ENCODE measurements at places on chromosomes 2 and 18. TPM values are rescaled to one million over a fixed set of nuclear protein-coding genes. Genes with fewer than 3 reads are reported as not detected.

The RESP18 gene
- not detected for total RNA-seq

The STARD6 gene
- total RNA-seq = not detected

The INO80D gene
- total RNA-seq = 18.8 TPM

The DSC2 gene
- 10.2 TPM for total RNA-seq

GRCh38 chr2:217256251-217256650, 396.4 kb upstream of the TNP1 start:
- no peak for DNase-seq

DNA sequence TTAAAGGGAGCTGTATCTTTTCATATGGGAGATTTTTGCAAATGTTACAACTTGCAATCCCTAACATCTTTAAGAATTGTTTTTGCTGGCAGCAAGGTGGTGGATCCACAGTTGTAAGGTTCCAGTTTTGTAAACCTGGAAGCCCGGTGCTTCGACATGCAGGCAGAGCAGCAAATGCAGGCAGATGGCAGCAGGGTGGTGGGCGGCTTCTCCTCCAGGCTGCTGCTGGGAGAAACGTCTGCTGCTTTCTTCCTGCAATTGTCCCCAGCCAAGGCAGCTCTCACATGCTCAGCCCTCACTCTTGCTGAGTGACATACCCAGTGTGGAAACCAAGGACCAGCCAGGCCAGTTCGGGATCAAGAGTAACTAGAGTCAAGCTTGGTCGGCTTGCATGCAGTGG, 166.0 kb downstream of the SEPTIN10 start:
- DNase-seq = no peak

- DNase-seq = no peak
Measured at GRCh38 chr2:73386342-73386868, 769 bp downstream of the ALMS1 start.

DNA sequence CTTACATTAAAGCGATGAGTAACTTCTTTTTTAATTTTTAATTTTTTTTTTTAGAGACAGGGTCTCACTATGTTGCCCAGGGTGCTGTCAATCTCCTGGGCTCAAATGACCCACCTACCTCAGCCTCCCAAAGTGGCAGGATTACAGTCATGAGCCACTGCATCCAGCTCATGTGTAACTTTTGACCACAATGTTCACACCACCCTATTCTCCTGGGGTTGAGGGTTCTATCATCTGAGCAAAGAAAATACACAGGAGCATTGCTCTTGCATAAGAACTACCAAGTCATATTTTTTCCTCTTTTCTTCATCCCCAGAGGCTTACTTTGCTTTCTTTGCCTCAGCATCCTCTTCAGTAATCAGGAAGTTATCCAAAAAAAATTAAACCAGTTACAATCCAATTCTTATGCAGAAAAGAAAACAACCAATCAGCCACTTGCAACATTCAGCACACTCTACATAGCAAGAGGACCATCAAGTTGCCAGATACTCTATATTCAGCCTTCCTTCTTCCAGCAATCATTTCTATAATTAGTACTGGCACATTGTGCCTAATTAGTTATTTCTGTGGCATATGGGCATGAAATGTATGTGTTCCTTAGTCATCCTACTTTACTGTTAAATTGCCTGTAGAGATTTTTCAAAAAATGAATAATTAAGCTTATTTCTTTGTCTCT, 345.6 kb downstream of the AKAIN1 start:
- DNase-seq = no peak

GRCh38 chr2:170694316-170694715, 20.8 kb upstream of the SP5 start:
- no peak for DNase-seq

DNA sequence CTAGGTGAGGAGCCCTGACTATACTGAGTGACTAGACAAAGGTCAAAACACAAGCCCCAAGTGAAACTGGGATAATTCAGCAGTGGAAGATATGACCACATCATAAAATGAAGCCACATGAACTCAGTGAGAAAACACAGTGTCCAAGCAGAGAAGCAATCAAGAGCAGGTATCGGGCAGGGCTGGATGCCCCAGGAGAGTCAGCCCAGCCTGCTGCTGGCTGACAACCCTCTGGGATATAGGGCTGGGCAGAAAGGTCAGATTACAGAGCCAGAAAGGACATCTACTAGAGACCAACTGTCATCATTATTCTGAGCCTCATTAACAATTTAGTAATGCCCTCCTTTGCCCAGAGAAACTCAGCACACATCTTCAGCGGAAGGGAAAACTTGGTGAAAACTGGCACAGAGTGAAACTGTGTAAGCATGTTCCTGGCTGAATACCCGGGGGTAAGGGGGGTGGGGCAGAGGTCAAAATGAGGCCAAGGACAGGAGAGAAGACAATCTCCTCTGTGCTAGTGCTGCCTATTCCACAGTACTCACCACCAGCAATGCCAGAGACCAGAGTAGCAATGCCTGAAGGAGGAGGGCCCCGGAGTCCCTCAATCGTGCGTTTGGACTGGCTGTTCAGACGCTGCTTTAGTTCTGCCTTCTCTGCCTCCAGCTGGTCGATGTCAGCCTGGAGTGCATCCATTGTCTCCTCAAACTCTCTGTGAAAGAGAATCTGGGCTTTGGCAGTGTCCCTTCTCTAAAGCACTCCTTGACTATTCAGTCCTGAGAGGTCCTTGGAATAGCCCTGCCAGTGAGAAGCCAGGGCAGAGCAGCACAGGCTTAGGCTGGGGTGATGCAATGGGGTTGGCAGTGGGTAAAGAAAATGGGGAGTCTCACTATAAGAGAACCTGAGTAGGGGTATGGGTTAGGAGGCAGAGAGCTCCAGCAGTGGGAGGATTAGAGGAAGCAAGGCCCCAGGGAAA, 15.3 kb downstream of the DCTN1 start:
- no peak for DNase-seq

- DNase-seq = no peak
Measured at GRCh38 chr2:231455222-231455621, 9.1 kb downstream of the NCL start.

DNA sequence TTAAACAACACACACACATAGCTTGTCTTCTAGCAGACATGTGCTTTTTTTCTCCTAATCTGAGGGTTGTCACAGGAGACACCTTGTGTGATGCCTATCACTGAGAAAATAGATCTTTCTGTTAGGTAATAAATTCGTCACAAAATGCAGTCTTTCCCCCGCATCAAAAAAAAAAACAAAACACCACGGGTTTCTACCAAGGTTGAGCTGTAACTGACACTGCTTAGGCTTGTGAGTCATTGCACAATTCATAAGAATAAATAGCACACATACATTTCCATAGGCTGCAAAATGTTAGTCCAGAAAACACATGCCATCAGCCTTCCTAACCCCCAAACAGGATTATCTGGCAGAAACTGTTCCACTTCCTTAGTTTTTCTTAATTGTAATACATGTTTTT, 6.5 kb downstream of the TMEM163 start:
- DNase-seq = no peak

DNA sequence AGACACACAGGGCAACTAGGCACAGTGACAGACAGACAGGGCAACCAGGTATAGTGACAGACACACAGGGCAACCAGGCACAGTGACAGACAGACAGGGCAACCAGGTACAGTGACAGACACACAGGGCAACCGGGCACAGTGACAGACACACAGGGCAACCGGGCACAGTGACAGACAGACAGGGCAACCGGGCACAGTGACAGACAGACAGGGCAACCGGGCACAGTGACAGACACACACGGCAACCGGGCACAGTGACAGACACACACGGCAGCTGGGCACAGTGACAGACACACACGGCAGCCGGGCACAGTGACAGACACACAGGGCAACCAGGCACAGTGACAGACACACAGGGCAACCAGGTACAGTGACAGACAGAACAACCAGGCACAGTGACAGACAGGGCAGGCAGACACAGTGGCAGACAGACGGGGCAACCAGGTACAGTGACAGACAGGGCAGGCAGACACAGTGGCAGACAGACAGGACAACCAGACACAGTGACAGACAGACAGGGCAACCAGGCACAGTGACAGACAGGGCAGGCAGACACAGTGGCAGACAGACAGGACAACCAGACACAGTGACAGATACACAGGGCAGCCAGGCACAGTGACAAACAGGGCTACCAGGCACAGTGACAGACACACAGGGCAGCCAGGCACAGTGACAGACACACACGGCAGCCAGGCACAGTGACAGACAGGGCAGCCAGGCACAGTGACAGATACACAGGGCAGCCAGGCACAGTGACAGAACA, 64.7 kb upstream of the RAB6C start:
- no peak for DNase-seq

DNA sequence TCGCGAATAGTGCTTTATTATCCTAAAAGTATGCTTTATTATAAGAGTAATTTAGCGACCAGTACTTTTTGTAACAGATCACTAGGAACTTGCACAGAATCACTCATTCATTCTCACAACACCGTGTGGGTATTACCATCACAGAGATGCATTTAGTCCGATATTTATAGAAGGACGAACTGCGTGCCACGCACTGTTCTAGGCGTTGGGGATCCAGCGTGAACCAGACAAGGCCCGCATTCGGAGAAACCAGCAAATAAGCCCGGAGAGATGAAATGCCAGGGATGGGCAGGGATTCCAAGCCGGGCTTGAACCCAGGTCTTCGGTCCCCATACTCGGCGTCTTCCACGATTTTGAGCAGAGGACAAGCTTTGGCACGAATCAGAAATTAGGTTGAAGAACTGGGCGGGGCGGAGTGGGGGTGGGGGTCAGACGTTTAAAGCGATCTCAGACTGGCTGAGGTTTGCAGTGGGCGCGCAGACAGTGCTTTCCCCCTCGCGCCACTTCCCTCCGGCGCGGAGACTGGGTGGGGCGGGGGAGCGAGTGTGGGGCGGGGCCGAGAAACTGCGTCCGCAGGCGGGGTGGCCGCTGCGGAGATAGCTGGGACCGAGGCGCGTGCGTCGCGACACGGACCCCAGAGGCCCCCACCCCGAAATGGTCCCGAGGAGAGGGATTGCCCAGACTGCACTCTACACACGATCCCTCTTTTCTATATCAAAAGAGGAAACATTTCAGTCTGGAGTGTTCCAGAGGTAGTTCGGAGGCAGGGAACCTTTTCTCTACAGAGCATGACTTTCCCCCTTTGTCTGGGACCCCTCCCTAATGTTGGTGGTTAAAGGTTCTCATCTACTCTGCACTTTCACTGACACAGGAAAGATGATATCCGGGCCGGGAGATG, 1.1 kb upstream of the CXCR4 start:
- DNase-seq = peak; percentile 51

DNA sequence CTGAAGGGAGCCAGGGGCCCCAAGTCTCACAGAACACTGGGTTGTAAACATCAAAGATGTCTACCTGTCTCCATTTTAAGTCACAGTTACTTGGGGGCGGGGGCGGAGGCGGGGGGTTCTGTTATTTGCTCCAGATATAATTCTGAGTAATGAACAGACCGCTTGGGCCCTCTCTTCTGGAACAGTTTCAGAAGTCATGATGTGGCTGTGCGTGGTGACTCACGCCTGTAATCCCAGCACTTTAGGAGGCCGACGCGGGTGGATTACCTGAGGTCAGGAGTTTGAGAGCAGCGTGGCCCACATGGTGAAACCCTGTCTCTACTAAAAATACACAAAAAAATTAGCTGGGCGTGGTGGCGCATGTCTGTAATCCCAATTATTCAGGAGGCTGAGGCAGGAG, 157.9 kb upstream of the APCDD1 start:
- DNase-seq = no peak

- no peak for DNase-seq
Measured at GRCh38 chr2:57881998-57882888, 164.4 kb upstream of the VRK2 start.

DNA sequence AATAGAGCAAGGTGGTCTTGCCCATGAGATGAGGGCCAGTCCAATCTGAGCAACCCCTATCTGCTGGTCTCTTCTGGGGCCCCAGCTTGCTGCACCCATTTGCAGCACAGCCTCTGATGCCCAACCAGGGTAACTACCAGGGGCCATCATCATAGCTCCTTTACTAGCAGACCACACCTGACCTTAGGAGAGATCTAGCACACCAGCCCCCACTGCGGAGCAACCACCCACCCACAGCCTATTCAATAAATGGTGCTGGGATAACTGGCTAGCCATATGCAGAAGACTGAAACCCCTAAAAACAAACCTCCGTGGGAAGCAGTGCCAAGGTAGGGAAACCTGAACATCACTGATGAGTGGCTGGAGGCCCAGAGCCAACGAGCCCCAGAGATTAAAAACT, 196.1 kb upstream of the RBBP8 start:
- no peak for DNase-seq

- DNase-seq = no peak
Measured at GRCh38 chr2:86049529-86049928, 56.2 kb downstream of the POLR1A start.

DNA sequence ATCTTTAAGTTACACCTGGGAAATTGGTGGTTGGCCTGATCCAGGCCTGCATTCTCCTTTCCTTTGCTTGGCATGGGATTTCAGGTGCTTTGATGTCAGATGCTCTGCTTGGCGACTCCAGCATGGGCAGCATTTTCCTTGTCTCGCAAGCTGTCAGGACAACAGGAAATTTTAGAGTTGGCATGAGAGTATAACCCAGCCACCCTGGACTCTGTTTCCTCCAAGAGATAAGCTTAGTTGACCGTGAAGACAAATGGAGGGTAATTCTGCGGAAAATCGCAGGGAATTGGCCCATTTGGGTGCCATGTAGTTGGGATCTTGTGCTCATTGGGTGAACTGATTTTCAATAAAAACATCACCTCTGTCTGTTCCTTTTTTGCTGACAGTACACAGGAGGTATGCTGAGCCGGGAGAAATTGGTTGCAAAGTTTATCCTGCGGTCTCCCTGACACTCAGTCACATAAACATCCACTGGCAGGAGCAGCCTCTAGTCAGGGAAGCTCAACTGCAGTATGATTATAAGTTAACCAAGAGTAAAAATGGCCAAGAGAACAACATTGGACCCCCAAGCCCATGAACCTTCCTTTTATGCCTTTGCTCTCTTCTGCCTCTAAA, 409.9 kb downstream of the SETBP1 start:
- DNase-seq = no peak

- no peak for DNase-seq
Measured at GRCh38 chr2:37615804-37616676, 55.4 kb downstream of the CDC42EP3 start.

DNA sequence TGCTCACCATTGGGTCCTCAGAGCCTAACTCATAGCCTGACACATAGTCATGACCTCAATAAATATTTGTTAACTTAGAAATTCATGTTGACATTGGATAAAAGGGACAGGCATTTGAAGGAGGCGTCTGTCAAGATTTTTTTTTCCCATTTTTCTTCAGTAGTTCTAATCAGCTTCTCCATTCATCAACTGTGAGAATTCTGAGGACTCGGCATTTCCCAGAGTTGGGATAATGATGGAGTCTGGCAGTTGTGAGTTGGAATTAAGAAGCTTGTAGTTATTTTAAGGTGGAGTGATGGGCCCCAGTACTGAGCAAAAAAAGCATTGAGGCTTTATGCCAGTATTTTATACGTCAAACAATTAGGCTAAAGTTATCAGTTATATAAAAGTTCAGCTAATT, 4.6 kb downstream of the SPATS2L start:
- no peak for DNase-seq

- no peak for DNase-seq
Measured at GRCh38 chr2:68050353-68050752, 12.5 kb downstream of the C1D start.

DNA sequence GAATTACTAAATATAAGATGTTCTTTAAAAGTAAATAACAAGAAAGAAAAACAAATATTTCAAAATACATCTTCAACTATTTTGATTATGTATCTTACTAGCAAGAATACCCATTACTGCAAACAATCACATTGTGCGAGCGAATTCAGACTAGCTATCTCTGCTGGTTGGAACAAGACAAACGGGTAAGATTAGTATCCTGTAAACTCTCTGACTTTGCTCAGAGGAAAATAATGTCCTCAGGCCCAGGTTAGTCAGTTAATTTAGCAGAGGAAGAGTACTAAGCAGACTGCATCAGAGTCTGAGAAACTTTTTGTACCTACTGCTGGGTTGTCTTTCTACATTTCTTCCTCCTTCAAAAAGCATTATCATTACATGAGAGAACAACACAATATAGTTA, 50.4 kb upstream of the MCM6 start:
- no peak for DNase-seq

Data from neural crest cell (in vitro differentiated cells).